ENCODE measurements at places on chromosomes 13 and 19. TPM values are rescaled to one million over a fixed set of nuclear protein-coding genes. Genes with fewer than 3 reads are reported as not detected.

RNASEH2A gene
- 7.6 TPM for total RNA-seq

ZNF429 gene
- 9.7 TPM for total RNA-seq

JUNB gene
- 158 TPM for total RNA-seq

CEACAM20 gene
- not detected for total RNA-seq

METTL21C gene
- not detected for total RNA-seq

FXYD7 gene
- total RNA-seq: 0.50 TPM

CGB5 gene
- not detected for total RNA-seq

REEP6 gene
- total RNA-seq: 4.4 TPM

SEMA6B gene
- total RNA-seq: 6.2 TPM

ERICH6B gene
- not detected for total RNA-seq

FBN3 gene
- total RNA-seq: 0.42 TPM

All from osteocyte (in vitro differentiated cells).